ENCODE measurements at places on chromosomes 6 and 20.

DNA sequence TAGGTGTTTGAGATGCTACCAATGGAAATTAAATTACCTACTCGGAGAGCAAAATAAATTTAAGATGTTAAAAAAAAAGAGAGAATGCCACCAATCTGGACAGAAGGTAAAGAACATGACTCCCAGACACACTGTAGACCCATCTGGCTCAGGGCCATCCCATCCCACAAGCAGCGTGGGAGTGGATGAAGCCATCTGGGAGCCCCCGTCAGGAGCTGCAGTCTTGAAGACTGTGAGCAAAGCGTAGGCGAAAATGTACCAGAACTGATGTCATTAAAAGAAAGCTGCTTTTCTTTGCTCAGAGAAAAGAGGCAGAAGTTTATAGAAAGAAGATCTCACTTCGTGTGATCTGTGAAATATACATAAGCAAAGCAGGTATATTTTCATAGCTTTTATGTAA lies 815.7 kb downstream of the QKI start:
- no peak for DNase-seq

DNA sequence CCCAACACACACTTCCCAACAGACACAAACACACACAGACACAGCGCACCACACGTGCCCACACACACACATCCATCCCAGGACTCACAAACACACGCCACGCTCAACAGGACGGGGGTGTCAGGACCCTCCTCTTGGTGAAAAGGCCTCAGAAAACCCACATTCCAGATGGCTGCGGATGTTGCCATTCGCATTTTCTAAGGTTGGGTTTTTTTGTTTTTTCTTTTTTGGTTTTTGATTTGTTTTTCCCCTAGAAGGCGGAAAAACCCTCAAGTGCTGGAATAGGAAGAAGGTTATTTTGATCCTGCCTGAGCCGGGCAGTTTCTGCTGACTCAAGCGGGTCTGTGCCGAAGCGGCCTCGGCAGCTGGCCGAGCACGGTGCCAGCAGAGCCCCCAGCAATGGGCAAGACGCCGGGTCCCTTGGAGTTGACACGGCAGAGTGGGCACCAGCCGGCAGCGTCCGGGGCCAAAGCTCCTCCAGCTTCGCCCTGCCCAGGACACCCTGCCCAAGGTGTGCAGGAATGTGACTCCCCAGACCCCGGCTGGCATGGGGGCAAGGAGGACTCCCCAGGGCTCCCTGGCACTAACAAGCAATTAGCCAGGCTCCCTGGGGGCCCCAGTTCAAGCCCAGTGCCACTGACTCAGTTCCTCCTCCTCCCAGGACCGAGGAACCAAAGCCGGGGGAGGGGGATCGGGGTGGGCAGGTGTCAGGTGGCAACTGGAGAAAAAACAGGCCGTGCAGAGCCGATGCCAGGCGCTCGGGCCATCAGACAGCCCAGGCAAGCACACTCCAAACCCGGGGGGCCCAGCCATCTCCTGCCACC lies 40.9 kb upstream of the ZBP1 start:
- DNase-seq = no peak

DNA sequence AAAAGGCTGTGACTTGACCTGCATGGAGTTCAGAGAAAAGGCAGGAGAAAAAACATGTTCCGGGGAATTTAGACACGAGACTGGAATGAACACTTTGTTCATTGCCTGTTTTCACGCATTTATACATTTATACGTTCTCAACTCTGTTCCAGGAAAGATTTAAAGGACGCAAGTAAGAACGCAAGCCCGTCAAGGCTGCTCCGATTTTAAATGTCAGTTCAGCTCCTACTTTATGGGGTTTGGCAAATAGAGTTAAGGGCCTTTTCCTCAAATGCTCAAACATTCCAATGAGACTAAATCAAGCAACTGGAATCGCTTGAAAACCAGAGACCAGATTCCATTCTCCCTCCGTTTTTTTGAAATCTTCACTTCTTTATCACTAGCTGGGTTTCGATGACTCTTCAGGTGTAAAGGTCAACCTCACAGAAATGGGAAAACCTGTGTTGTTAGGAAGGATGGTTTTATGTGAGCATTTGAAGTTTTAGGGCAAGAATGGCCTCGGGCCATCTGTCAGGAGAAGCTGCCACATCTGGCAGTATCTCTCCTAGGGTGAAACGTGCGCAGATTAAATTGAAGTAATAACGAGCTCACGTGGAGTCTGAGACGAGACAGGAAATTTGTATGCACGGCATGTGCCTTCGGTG lies 24.9 kb downstream of the TTLL2 start:
- DNase-seq = no peak

DNA sequence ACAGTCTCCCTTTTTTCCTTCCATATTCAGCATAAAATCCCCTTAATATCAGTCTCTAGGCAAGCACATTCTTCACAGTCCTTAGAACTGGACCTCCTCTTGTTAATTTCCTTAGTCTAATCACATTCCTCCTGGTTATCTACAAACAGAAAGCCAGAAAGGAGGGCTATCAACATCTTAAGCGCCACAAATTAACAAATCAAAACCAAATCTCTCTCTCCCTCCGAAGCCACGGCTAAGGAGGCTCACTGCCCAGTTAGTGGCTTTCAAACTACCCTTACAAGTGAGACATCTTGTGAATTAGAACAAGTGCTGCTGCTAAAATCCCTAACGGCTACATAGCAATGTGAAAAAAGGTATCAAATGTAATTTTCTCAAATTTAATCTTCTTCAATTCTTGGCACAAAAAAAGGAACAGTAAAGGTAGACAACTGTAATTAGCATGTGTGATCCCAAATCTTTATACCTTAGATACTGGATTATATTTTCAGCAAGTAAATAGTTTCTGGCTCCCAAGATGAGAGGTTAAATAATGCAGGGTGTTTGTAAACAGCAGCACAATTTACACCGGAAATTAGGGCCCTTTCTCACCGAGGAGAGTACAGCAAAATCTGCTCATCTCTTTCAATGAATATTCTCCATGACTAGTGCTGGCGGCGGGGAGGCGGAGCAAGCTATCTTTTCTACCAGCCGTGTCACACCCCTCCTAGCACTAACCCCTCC lies 1.4 kb upstream of the TRIM39 start:
- no peak for DNase-seq

DNA sequence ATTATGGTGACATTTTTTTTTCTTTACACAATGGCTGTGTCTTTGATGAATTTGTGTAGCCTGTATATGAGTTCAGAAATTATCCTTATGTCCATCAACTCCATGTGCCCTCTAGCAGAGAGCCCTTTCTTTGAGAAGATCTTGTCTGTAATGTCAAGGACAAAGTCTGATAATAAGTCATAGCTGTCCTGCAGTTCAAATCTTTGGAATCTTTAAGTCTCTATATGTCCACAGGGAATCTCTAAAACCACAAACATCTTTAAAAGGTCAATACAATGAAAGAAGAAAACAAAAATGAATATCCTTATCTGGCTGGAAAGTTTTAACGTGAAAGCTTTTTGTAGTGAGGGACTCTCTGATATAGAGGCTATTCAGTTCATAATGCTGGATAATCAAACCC lies 16.9 kb upstream of the TMEM14A start:
- no peak for DNase-seq

DNA sequence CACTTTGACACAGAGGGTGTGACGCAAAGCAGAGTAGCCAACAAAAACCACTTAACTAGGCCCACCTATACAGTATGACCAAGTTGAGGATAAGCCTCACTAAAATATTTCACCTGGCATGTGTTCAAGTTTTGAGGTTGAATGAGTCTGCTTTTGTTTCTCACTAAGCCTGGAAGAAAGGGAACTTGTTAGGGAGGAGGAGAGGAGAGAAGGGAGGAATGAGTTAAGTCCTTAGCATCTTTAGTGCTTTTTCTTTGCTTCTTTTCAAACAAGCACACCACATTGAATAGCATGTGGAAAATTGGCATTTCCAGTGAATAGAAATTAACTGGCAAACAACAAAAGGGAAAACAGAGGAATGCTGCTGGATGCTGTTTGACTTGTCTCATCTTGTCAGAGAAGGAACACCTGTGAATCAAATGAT lies 461.9 kb downstream of the GJA1 start:
- DNase-seq = no peak

DNA sequence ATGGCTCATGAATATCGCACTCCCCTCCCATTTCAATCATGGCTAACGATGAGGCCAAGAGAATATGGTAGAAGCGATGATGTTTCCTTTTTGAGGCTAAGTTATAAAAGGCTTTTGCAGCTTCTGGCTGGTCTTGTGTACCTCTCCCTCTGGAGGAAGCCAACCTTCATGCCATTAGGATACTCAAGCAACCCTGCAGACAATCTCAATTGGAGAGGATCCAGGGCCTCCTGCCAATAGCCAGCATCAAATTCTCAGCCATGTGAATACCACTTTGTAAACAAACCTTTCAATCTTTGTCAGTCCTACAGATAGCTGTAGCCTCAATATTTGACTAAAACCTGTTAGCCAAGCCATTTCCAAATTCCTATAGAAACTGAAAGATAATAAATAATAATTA lies 738.4 kb downstream of the KIF16B start:
- DNase-seq = no peak

Data from cortex of kidney (tissue), 1 donor.